ENCODE measurements at places on chromosomes 3 and 15.

DNA sequence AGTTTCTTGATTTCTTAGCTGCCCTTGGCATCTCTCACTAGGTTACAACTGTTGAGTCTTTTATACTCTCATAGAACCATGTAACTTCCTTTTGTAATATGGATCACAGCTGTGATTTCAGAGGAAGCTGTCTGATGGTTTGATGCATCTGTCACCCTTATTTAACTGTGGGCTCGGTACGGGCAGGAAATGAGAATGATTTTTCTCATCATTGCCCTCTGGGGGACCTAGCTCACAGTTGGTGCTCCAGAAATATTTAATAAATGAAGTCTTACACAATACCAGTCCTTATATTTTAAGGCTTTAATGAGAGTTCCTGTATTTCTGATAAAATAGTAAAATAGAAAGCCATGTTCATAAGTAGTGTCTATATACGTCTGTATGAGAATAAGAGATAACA lies 151.2 kb downstream of the EBLN2 start:
- DNase-seq, result peak; percentile 13

DNA sequence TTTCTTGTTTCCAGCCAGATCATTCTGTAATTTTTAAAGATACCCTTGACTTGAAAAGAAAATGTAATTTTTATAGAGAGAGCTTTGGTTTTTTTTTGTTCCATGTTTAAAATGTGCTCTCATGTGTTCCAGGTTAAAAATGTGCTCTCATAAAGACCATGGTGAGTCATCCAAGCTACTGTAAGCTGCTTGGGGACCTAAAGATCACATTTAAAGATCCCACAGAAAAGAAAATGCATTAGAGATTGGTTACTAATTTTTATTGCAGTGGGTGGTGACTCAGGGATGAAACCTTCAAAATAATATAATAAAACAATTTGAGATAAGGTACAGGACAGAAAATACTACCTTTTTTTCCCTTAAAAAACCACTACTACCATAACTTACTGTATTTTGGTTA lies 11.0 kb downstream of the TCF12 start:
- no peak for DNase-seq

DNA sequence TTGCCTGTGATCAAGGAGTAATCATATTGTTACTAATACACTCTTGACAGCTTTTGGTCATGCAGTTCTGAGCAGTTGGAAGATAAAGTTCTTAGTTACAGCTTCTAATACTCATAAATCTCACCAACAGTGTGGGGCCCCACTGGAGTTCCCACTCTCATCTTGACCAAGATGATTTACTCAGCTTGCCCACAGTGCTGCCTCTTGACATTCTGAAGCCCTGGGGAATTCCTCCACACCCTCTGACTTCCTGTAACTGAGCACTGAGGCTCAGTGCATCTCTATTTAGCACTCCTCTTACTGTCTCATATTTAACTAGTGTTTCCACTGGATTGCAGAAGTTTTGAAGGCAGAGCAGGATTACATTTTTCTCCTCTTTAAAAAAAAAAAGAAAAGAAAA lies 1.9 kb upstream of the ARL6IP5 start:
- peak; percentile 35 for DNase-seq

GRCh38 chr3:142459929-142460328 lies 12.1 kb upstream of the XRN1 start:
- no peak for DNase-seq

- DNase-seq, result no peak
These were observed 57.9 kb upstream of the SAMMSON start for GRCh38 chr3:69941439-69942176.

GRCh38 chr15:41907141-41907540 lies 13.3 kb upstream of the SPTBN5 start:
- no peak for DNase-seq

DNA sequence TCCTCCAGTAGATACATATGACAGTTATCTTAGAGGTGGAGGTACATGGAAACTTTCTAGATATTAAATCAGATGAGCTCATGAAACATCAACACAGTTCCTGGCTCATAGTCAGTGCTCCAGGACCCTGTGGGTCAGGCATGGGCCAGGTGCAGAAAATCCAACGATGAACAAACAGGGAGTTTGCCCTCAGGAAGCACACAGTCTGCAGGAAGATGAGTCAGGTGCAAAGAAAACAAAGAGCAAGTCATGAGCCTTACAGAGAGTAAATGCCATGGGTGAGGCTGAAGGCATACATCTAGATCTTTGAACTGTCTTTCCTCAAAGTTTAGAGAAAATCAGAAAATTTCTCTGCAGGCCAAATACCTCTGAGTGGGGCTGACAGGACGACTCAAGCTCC lies 184.2 kb upstream of the TPM1 start:
- no peak for DNase-seq

GRCh38 chr3:94156626-94157025 lies 93.8 kb downstream of the NSUN3 start:
- peak; percentile 75 for DNase-seq

DNA sequence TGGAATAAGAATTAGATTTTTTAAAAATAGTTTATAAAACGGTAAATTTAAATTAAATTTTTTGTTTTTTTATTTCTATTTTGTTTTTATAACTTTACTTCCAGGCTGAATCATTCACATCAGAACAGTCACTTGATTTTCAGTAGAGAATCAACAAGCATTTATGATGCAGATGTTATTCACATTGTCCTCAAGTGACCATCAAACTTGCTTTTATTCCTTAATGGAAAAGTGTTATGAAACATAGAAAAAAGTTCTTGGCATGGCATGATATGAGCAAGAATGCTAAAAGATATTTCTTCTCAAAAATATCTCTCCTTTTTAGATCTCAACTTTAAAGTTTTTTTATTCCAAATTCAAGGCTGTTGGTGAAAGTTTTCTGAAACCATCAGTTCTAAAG lies 70.9 kb upstream of the TGFBR2 start:
- DNase-seq, result no peak

DNA sequence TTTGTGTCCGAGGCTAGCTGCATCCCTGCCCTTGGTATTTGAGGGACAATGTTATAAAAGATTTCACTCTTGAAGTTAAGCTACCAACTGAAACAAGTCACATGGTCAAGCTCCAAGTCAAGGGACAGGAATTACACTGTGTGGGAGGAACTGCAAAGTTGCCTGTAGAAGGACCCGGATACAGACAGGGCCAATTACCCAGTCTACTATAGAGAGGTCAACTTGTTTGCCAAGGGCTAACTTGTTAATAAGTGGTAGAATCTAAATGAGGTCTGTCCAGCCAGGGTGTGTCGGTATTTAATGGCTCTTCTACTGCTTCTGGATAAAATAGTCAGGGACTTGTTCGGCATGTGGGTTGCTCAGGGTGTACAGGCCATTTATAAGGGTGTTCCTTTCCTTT lies 55.7 kb downstream of the PTPRG start:
- DNase-seq, result no peak

DNA sequence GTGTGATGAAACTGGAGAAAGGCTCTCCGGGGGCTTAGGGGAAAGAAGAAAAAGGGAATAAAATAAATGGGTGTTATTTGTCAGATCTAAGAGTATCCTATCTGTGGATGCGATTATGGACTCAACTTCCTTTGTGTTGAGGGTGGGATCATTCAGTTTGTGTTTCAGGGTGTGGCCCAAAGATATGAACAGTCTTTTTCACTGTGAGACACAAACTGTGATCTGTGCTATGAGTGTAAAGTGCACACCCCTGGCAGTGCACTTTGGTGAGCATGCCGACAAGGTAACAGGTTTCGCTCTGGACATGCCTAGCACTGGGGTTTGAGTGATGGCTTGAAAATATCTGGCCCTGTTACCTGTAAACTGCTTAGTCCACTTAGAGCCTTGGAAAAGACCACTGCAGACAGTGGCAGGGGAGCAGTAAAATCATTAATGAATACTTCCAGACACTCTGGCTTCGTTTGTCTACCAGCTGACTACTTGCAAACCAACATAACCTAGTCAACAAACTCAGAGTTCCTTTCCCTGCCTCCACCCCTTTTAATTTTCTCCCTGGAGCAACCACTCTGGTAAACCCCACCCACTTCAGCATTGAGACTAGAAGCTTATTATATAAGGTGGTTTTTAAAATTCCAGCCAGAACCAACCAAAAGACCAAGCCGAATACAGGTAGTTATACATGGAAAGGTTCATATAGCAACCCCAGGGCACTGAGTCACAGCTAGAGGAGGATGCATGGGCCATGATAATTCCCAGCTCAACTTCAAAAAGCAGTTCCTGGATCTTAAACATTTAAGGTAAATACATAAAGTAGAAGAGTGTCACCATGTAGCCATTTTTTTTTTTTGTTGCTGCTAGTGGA lies 55.1 kb downstream of the TAMM41 start:
- no peak for DNase-seq

- peak; percentile 5 for DNase-seq
These were observed 51.6 kb upstream of the TCF12 start for GRCh38 chr15:56866803-56867202.

- peak; percentile 83 for DNase-seq
These were observed 1.1 kb downstream of the VGLL4 start for GRCh38 chr3:11642431-11643191.

DNA sequence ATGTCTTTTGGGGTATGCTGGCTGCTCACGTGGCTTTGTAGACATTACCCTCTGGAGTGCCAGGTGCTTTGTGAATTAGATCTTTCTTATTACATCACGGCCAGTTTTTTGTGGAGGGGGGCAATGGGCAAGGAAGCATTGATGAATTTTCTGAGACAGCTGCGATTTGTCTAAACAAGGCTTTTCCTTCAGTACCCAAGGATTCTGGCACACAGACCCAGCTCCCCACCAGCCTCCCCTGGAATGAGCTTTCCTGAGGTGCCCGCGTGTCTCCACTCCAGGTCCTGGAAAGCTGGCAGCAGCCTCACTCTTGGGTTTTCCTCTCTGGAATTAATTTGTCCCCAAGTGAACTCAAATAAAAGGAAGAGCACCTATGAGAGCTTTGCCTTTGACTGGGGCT lies 157.6 kb upstream of the CTDSPL start:
- no peak for DNase-seq

GRCh38 chr3:53939813-53940212 lies 48.2 kb upstream of the SELENOK start:
- peak; percentile 28 for DNase-seq

DNA sequence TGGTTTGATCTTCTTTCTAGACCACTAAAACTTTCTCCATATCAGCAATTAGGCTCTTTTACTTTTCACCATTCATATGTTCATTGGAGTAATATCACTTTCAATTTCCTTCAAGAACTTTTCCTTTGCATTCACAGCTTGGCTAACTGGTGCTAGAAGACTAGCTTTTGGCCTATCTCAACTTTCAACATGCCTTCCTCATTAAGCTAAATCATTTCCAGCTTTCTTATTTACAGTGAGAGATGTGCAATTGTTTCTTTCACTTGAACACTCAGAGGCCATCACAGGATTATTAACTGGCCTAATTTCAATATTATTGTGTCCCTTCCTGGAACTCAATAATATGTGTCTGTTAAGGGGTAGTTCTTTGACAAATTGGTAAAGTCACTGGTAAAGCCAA lies 42.8 kb upstream of the PLOD2 start:
- DNase-seq, result no peak

- DNase-seq, result no peak
These were observed 118.5 kb upstream of the EPHA3 start for GRCh38 chr3:88988906-88989305.

- DNase-seq, result no peak
These were observed 142.9 kb upstream of the TP63 start for GRCh38 chr3:189488241-189488767.

DNA sequence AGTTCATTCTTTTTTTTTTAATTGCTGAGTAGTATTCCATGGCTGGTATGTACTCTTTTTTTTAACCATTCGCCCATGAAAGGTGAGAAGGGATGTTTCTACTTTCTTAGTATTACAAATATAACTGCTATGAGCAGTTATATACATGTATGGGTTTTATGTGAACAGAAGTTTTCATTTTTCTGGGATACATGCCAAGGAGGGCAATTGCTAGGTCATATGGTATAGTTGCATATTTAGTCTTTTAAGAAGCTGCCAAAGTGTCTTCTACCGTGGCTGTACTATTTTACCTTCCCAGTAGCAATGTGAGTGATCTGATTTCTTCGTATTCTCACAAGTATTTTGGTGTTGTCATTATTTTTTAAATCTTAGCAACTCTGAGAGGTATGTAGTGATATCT lies 11.2 kb upstream of the KLHL40 start:
- peak; percentile 23 for DNase-seq

DNA sequence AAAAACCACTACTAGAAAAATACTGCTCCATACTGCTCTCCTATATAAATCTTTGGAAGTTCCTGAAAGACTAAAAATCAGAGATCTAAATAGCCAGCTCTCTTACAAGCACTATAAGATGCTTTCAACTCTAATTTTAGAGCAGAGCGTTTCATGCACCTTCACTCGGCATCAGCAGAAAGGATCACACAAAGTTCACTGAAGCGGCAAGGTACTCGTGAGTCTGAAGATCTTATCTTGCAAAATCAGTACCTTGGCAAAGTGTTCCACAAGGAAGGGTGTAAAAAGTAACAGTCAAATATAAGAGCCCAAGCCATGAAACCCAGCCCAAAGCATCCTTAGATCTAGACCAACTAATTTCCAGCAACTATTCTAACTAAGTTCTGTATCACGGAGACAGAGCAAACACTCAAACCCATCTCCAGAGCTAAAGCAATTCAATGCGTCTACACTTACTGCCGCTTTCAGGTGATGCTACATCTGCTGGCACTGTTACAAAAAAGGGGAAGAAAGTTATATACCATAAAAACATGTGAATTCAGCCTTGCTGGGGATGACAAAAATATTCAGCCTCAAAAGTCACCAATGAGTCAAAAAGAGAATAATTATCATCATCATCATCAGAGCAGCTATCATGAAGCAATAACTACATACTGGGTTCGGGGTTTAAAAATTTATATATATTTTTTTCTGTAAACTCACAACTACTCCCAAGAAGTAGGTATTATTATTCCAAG lies 16.3 kb downstream of the VPS39 start:
- no peak for DNase-seq

DNA sequence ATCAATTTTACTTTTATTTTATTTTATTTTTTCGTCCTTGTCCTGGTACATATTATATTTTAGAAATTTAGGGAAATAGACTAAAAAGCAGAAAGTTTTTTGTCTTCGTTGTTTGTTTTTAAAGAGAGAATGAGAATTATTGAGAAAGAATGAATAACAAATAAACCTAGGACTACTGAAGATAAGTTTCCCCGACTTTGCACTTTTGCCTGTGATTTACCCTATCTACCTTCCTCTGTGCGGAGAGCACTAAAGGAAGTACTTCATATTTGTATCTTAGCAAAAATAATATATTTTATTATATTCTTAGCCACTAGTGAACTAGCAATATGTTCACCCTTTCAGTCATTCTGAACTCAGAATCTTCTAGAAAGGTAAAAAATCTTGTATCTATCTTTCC lies 60.6 kb downstream of the ECT2 start:
- no peak for DNase-seq

Measured in NCI-H69 (cell line).